Uterus (tissue), 4 donors: ENCODE measurements at places on chromosomes 11 and 22.

DNA sequence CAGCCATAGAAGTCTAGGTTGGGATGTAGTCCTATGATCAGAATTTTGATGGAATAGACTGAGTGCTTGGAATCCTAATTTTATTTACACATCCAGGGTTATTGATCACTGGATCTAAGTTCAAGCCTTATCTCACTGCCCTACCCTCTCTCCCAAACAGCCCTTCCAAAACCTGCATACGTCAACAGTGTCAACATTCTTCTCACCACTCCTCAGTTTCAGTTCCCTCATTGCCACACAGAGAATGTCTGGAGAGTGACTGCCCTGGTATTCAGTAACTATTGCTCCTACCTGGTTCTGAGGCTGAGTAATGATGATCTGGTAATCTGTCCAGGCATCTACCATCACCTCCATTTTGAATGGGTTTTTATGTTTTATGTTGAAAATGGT, 60.0 kb downstream of the GLYATL1 start:
- no peak overlapping the region for H3K4me3 ChIP-seq
- H3K4me1 ChIP-seq, result no peaks in the 10 kb centered on the region
- no peaks in the 10 kb centered on the region for H3K27me3 ChIP-seq
- no peak for DNase-seq
- no peaks in the 10 kb centered on the region for H3K36me3 ChIP-seq
- no peak overlapping the region for H3K27ac ChIP-seq

- DNase-seq, result no peak
- peaks cover 5% of the 10 kb centered on the region for H3K4me1 ChIP-seq
- H3K27me3 ChIP-seq, result no peaks in the 10 kb centered on the region
- no peak overlapping the region for H3K4me3 ChIP-seq
- no peaks in the 10 kb centered on the region for H3K36me3 ChIP-seq
Measured at GRCh38 chr11:112617977-112618826, 343.0 kb upstream of the NCAM1 start.

DNA sequence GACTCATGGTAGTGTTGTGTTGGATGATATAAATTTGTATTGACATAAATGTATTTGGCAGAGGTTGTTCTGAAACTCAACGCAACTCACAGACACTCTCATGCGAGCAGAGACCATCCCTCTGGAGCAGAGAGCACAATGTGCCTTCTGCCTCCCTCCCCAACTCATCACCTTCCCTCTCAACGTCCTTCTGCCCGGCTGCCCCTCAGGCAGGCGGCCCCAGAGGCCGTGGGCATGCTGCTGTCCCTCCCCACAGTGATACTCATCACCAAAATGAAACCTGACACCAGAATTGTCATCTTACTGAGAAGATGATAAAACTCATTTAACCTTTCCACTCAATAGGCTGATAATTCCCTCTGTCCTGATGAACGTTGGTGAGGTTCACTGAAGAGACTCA, 260.6 kb downstream of the ETS1 start:
- no peaks in the 10 kb centered on the region for H3K27me3 ChIP-seq
- H3K36me3 ChIP-seq, result no peaks in the 10 kb centered on the region
- no peak overlapping the region for H3K4me3 ChIP-seq
- no peaks in the 10 kb centered on the region for H3K4me1 ChIP-seq
- no peak for DNase-seq

DNA sequence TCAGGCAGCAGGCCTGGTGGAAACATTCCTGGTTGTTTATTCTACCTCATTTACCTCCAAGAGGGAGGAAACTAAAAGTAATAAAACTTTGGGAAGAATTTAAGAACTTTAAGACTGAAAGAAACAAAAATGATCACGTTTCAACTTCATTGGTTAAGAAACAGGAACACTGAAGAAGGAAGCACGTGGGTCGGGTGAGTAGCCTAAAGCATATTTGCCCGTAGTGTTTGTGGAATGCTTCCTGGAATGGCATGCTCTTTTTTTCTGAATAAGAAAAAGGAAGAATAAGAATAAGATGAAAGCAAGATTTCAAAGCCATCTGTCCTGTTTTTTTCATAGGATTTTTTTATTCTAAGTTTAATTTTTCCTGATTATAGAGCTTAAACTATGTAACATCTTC, 83.1 kb downstream of the WNT11 start:
- no peak overlapping the region for H3K4me3 ChIP-seq
- no peaks in the 10 kb centered on the region for H3K27me3 ChIP-seq
- H3K27ac ChIP-seq, result peak overlapping the region; percentile 51

GRCh38 chr22:35206889-35207288, 50.4 kb upstream of the HMGXB4 start:
- DNase-seq, result no peak
- H3K27me3 ChIP-seq, result no peaks in the 10 kb centered on the region
- H3K36me3 ChIP-seq, result no peaks in the 10 kb centered on the region
- no peaks in the 10 kb centered on the region for H3K4me1 ChIP-seq
- no peak overlapping the region for H3K27ac ChIP-seq
- H3K4me3 ChIP-seq, result no peak overlapping the region

GRCh38 chr11:15730263-15730994, 615.7 kb downstream of the INSC start:
- no peaks in the 10 kb centered on the region for H3K27me3 ChIP-seq
- H3K27ac ChIP-seq, result no peak overlapping the region
- no peaks in the 10 kb centered on the region for H3K36me3 ChIP-seq

GRCh38 chr11:34671946-34672345, 51.1 kb downstream of the EHF start:
- H3K36me3 ChIP-seq, result no peaks in the 10 kb centered on the region
- no peak for DNase-seq
- no peaks in the 10 kb centered on the region for H3K27me3 ChIP-seq
- no peaks in the 10 kb centered on the region for H3K4me1 ChIP-seq
- no peak overlapping the region for H3K4me3 ChIP-seq

GRCh38 chr22:30187529-30188407, 58.8 kb downstream of the LIF start:
- no peaks in the 10 kb centered on the region for H3K36me3 ChIP-seq
- H3K27ac ChIP-seq, result no peak overlapping the region
- no peak for DNase-seq
- no peaks in the 10 kb centered on the region for H3K4me1 ChIP-seq
- H3K4me3 ChIP-seq, result no peak overlapping the region
- no peaks in the 10 kb centered on the region for H3K27me3 ChIP-seq

GRCh38 chr11:118275176-118275575, 11.1 kb upstream of the MPZL2 start:
- no peak overlapping the region for H3K4me3 ChIP-seq
- no peaks in the 10 kb centered on the region for H3K4me1 ChIP-seq
- peak overlapping the region; percentile 52 for H3K27ac ChIP-seq
- H3K27me3 ChIP-seq, result peaks cover 4% of the 10 kb centered on the region

GRCh38 chr11:79237703-79238102, 203.1 kb downstream of the TENM4 start:
- peak overlapping the region; percentile 61 for H3K27ac ChIP-seq
- H3K4me1 ChIP-seq, result no peaks in the 10 kb centered on the region
- DNase-seq, result peak; percentile 22

DNA sequence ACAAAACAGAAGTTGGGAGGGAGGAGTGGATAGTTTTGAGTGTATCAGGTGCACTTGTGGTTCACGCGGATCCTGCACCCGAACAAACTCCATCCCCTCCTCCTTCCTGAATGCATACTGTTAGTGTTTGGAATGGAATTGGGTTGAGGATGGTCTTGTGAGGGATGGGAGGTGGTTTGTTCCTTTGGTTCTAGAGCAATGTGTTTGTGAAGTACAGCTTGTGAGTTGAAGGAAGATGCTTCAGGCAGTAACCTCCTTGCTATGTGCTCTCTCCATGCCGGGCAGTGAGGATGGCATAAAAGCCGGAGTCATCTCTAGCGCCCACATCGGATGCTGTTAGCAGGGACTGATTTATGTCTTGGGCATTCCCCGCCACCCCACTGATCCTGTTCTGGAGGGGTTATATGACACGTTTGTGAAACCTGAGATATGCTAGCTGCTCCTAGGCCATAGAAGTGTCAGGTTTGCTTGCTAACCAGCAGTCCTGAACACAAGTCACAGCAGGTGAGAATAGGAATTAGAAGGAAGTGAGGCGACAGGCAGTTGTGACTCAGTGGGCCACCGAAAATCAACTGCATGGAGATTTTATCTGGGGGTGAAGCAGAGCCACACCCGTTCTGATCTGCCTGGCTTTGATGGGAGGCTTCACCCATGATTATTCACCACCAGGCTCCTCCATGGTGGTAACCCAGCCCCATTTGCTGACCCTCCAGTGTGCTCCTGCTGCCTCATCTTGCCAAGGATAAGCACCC, 2.2 kb downstream of the BCR start:
- no peaks in the 10 kb centered on the region for H3K27me3 ChIP-seq
- no peak for DNase-seq
- peak overlapping the region; percentile 52 for H3K4me3 ChIP-seq
- H3K27ac ChIP-seq, result no peak overlapping the region
- peaks cover 28% of the 10 kb centered on the region for H3K4me1 ChIP-seq
- H3K36me3 ChIP-seq, result no peaks in the 10 kb centered on the region

GRCh38 chr11:94790661-94791180, 22.6 kb downstream of the AMOTL1 start:
- H3K36me3 ChIP-seq, result no peaks in the 10 kb centered on the region
- peaks cover 3% of the 10 kb centered on the region for H3K4me1 ChIP-seq
- no peak overlapping the region for H3K27ac ChIP-seq
- no peak for DNase-seq
- H3K27me3 ChIP-seq, result no peaks in the 10 kb centered on the region

DNA sequence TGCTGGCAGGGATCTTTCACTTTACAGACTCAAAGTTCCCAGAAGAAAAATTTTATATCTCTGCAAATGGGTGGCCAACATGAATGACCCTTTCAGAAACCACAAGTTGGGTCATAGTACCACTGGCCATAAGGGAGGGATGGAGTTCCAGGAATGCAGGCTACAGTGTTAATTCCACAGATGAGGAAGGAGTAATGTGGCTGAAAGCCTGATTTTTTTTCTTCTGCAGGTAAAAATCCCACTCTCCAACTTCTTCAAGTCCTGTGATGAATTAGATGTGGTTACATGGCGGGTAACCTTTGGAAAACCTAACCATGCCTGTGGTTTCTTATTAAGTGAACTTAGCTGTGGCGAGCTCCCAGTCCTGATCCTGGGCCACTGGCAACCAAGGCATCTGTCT, 103.2 kb downstream of the SLC1A2 start:
- no peaks in the 10 kb centered on the region for H3K36me3 ChIP-seq
- H3K27me3 ChIP-seq, result no peaks in the 10 kb centered on the region
- H3K4me3 ChIP-seq, result no peak overlapping the region
- DNase-seq, result no peak
- H3K4me1 ChIP-seq, result no peaks in the 10 kb centered on the region

DNA sequence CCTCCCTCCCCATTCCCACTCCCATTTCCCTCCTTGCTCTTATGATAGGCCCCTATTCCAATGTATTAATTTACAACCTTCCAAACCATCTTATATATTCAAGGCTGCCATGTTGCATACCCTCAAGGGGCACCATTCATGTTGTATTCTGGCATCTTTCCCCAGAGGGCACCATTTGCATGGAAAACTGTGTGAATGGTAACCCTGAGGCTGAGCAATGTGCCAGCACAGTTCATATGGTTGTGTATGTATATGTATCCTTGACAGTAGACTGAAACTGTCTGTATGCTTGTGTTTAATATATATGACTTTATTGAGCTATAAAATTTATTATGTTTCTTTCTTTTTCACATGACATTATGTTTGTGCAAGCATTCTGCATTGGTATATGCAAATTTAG, 7.3 kb downstream of the RASSF10 start:
- H3K36me3 ChIP-seq, result no peaks in the 10 kb centered on the region
- no peak overlapping the region for H3K4me3 ChIP-seq
- H3K27ac ChIP-seq, result no peak overlapping the region
- no peaks in the 10 kb centered on the region for H3K4me1 ChIP-seq

DNA sequence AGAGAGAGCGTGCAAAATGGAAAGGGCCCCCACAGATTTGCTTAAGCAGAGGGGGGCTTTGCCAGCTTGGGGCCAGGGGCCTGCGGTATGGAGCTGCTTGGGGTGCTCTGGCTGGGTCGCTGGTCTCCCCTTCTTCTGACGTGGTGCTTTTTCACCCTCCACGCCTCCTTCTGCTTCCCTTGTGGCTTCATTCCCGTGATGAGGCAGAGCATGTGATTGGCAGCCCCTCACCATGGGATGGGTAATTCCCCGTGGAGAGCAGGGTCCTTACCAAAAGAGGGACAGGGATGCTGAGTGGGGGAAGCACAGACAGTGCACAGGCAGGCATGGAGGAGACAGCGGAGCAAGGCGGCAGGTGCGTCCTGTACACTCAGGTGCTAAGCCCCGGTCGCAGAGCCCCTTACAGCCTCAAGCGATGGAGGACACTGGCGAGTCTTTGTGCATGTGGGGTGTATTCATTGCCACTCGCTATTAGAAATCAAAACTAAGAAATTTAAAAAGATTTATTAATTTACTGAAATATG, 19.9 kb upstream of the GRAMD4 start:
- H3K4me3 ChIP-seq, result no peak overlapping the region
- H3K4me1 ChIP-seq, result no peaks in the 10 kb centered on the region
- H3K36me3 ChIP-seq, result no peaks in the 10 kb centered on the region
- no peaks in the 10 kb centered on the region for H3K27me3 ChIP-seq

DNA sequence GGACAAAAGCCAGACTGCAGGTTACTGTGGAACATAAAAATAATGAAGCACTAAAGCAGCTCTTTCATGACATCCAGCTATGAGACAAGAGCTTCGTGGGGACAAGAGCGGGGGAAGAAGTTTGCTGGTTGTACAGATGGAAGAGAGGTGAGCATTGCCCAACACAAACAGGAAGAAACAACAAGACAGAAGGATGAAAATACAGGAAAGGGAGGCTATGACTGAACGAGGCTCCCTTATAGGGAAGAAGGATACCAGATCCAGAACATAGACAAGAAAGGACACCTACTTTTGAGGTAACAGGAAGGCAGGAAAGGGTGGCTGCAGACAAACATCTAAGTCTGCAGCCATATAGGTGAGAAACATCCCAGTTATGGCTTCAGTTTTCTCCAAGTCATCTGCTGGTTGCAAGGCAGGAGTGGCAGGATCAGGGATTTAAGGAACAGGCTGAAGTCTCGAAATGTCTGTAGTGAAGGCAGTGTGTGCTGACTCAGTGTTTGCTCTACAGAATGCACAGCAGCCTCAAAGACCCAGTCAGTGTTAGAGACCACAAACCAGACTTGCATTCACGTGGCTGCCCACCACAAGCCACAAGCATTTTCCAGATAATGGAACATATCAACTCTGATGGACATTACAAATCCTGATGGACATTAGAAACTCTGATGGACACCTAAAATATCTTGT, 1.9 kb downstream of the CLTCL1 start:
- H3K36me3 ChIP-seq, result no peaks in the 10 kb centered on the region
- H3K4me1 ChIP-seq, result no peaks in the 10 kb centered on the region
- H3K27me3 ChIP-seq, result no peaks in the 10 kb centered on the region
- DNase-seq, result no peak

- no peaks in the 10 kb centered on the region for H3K4me1 ChIP-seq
- no peaks in the 10 kb centered on the region for H3K36me3 ChIP-seq
- H3K27ac ChIP-seq, result no peak overlapping the region
- no peak overlapping the region for H3K4me3 ChIP-seq
Measured at GRCh38 chr11:72254299-72254993, 10.5 kb upstream of the PHOX2A start.

- no peaks in the 10 kb centered on the region for H3K4me1 ChIP-seq
- no peak overlapping the region for H3K4me3 ChIP-seq
- no peaks in the 10 kb centered on the region for H3K27me3 ChIP-seq
- H3K27ac ChIP-seq, result no peak overlapping the region
Measured at GRCh38 chr11:42571878-42572610, 739.8 kb upstream of the API5 start.
